ENCODE measurements at places on chromosomes 1 and 21. TPM values are rescaled to one million over a fixed set of nuclear protein-coding genes. Genes with fewer than 3 reads are reported as not detected.

The PROX1 gene
- total RNA-seq: 17.1 TPM

The TMEM269 gene
- 0.28 TPM for total RNA-seq

- DNase-seq: no peak
Measured at GRCh38 chr1:228075801-228076271, 6.7 kb upstream of the ARF1 start.

DNA sequence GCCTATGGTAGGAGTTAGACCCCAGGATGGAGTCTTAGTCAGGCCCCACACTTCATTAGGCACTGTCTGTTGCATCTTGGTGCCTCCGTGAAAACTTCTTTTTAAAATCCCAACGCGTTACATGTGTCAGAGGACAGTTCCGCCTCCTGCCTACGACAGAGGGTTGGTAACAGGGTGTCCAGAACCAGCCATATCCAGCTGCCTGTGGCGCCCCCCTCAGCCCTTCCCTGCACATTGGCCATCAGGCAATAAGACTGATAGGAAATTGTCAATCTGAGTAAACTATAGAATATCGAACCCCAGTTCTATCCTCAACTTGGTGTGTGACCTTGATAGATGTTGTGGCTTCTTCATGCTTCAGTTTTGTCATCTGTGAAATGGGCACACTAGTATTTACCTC, 108.6 kb upstream of the CSF3R start:
- no peak for DNase-seq

GRCh38 chr1:202017749-202018467, 7.5 kb downstream of the ELF3 start:
- DNase-seq: no peak

DNA sequence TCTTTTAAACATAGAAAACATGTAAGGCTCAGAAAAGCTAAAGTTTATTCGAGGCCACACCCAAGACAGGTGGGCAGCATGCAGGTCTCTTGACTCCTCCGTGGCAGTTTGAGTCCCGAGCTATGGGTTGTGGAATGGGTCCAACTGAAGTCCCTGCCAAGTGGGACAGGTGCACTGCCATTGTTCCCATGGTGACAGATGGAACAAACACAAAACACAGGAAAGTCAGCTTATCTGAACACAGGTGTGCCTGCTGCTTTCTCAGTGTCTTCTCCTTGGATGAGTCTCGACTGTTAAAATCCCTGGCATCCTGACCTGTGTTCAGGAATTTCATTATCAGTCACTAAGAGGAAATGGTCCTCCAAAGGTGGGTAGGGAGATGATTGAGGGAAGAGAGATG, 99.0 kb upstream of the RAB4A start:
- no peak for DNase-seq

All from dorsolateral prefrontal cortex (tissue), 122 donors.